ENCODE measurements at places on chromosomes 4 and X.
A peak's percentile ranks its signal among the peaks of the same experiment; 100 is the strongest.

- DNase-seq: peak; percentile 31
These were observed 42.1 kb upstream of the SPINK2 start for GRCh38 chr4:56863441-56864139.

- DNase-seq: no peak
These were observed 128.0 kb upstream of the ATOH1 start for GRCh38 chr4:93700571-93700970.

DNA sequence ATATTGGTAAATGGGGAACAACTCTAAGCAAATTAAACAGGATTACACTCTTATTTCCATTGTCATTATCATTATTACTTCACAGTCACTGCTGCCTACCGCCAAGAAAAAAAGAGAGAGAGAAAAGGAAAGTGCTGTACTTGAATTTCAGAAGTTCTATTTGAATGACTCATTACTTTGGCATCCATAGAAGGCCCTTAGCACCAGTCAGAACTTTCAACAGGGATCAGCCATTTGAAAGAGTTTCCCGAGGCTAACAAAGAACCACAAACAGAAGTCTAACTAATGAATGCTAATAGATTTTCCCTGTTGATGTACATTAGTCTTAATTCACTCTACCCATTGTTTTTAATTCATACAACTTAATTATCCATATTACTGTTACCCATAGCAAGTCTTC lies 116.3 kb downstream of the SHROOM4 start:
- DNase-seq: peak; percentile 83

DNA sequence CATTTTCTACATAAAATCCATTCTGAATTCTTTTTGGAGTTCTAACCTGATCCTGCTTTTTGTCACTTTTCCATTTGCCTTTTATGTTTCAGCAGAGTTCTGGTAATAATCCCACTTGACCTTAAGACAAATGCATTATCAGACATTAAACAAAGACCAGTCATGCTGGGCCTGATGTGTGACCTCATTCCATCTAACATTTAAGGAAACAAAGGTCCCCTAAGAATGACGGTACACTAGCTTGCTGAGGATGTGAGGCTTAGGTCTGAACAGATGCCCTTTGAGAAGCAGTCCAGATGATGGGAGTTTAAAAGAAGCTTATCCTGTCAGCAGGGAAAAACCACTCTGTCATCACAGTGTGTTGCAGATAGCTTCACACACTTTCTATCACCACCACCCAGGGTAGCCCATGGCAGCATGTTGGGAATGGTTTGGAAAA lies 38.1 kb upstream of the PDE5A start:
- DNase-seq: no peak

DNA sequence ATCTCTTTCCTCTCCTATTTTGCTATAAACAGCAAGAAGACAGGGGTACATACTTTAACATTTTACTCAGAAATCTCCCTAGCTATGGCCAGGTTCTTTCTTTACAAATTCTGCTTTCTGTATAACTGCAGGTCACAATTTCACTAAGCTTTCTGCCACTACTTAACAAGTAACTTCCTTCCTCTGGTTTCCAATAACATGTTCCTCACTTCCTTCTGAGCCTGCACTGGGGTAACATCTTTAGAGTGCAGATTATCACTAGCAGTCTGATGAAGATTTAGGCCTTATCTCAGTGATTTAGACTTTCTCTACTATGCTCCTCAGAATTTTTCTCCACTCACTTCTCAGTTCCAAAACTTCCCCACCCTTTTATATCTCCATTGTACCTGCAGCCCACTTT lies 1930.5 kb upstream of the AGA start:
- no peak for DNase-seq

DNA sequence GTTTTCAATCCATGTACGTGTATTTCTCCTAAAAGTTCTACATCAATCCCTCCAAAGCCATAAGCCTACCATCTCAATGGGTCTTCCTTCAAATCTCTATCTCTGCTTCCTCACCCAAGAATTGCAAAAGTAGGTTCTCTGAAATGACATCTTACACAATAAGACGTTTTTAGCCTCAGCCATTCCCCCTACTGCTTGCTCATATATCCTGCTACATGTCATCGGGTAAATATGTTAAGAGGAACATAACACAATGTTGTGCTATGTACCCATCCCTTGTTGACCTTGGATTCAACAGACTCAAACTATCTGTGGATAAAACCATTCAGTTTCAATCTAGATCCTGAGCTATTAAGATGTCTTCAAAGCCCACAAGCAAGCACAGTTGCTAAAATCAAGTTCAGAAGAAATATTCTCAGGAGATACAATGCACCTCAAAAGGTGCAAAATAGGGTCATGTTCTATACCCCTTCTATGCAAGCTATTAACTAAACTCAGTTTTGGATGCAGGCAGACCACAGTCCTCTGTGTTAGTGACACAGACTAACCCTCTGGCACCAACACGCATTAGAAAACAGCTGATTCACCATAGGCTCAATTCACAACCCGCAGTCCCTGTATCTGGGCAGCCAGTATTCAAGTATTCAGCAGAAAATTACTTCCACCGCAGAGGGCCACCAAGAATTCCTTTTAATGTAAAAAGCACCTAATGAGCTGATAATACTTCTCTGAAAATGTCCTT lies 56.8 kb downstream of the CD99L2 start:
- peak; percentile 11 for DNase-seq

DNA sequence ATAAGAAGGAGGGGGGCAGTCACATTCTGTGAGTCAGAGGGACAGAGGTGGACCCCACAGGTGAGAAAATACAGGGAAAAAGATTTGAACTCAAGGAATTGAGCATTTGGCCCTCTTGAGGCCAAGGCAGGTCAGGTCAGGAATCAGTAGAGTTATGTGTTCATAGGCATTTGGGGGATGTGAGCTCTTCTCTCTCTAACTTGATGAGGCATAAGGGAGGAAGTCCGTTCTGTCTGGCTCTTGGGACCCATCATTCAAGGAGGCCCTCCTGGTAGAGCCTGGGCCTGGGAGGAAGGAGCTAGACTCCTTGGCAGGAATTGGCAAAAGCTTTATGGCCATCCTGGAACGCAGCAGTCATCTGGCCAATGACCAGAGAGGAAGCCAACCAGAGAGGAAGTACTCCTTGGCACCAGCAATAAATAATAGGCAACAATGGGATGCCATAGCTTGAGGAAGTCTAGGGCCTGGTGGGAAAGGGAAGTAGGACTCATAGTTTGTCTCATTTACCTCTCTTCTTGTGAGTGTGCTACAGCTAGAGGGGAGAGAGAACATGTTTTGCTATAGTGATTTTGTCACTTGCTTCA lies 53.0 kb downstream of the MSN start:
- no peak for DNase-seq

DNA sequence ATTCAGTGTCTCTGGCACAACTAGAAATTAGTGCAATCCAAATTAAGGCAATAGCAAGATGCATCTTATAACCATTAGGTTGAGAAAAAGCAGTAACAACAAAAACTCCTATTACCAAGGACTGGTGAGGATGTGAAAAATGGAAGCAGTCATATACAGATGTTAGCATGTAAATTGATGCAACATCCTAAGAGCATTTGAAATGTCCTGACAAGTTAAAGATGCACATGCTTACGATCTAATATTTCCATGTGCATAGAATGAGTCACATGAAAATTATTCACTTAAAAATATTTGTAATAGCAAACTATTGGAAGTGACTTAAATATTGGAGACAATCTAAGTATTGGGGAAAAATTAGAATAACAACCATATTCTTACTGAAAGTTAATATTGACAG lies 163.0 kb downstream of the FAM13A start:
- peak; percentile 32 for DNase-seq

DNA sequence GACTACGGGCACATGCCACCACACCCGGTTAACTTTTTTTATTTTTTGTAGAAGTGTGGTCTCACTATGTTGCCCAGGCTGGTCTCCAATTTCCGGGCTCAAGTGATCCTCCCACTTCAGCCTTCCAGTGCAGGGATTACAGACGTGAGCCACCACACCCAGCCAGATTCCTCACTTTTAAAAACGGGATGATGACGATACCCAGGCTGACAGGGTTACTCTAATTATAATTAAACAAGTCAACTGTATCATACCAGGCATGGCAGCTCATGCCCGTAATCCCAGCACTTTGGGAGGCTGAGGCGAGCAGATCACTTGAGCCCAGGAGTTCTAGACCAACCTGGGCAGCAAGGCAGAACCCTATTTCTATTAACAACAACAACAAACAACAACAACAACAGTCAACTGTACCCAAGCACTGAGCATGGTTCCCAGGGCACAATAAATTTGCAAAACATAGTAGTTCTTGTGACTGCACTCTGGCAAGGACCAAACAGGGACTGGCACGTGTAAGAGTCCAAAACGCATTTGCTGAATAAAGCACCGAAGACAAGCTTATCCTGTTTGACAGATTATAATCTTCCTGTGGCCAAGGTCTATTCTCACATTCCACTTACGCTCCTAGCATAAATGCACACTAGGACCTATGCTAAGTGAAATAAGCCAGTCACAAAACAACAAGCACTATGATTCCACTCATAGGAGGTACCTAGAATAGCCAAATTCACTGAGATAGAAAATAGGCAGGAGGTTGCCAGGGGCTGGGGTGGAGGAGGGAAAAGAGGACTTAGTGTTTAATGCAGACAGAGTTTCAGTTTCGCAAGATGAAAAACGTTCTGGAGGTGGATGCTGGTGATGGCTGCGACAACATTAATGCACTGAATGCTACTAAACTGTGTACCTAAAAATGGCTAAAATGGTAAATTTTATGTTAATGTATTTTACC lies 77.5 kb downstream of the IRF2 start:
- no peak for DNase-seq

DNA sequence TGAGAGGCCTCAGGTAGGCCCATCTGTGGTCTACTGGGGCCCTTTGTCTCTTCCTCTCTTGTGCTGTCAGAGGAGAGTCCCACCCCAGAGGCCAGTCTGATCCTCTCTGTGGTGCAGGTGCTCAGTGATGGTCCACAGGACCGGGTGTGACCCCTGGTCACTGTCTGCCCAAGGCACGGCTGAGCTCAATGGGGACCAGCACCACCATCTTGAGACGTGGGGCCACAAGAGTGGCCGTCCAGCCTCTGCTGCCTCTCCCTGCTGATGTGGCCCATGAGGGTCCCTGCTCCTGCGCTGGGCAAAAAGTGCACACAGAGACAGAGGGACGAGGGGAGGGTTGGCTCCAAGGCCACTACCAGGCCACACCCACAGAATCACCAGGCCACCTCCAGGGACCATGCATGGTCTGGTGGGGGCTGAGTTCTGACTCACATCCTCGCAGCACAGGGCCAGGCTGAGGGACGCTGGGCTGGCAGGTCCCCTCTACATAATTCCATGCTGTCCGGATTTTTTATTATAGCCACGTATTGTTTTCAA lies 88.3 kb downstream of the FAM53A start:
- DNase-seq: no peak

DNA sequence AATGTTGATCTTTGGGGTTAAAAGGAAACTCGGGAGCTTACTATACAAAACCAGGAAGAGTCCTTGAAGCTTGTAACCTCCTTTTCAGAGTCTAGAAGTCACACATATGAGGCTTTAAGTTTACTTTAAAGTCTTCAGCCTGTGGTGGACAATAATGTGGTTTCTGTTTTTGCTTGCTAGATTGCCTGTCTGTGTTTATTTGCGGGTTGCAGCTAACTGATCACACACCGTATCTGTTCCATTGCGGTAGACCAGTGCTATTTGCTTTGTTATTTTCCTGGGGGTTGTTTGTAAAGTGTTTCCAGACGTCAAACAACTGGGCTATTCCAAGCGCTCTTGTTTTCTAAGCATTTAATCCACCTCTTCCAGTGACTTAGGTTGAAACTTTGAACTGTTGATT lies 143.0 kb upstream of the GYPA start:
- no peak for DNase-seq

GRCh38 chrX:118062817-118063615 lies 53.6 kb downstream of the KLHL13 start:
- DNase-seq: no peak

GRCh38 chr4:133969202-133969848 lies 232.3 kb downstream of the PABPC4L start:
- peak; percentile 67 for DNase-seq

- peak; percentile 19 for DNase-seq
These were observed 68.0 kb downstream of the LUZP4 start for GRCh38 chrX:115357326-115358120.

DNA sequence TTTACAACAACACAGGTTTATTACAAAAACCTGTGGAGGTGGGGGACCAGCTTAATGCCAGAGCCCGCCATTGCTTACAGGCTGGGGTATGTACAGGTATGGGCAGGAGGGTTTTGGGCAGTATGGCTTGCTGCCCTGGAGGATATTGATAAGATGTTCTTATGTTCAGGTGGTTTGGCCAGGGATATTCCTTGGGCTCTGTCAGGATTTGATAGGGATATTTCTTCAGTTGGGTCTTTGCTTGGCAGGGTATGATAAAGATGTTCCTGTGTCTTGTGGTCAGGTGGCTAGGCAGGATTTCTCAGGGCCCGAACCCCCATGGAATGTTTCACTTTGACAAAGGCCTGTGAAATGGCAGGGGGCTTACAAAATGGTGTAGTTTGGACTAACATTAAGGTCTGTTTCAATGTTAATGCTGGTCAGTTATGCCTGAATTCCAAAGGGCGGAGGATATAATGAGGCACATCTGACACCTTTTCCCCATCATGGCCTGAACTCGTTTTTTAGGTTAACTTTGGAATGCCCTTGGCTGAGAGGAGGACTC lies 3.1 kb downstream of the MGST2 start:
- no peak for DNase-seq

GRCh38 chrX:33379839-33380238 lies 168.5 kb upstream of the DMD start:
- DNase-seq: peak; percentile 1

- peak; percentile 4 for DNase-seq
These were observed 75.7 kb downstream of the CPEB2 start for GRCh38 chr4:15077969-15078368.

DNA sequence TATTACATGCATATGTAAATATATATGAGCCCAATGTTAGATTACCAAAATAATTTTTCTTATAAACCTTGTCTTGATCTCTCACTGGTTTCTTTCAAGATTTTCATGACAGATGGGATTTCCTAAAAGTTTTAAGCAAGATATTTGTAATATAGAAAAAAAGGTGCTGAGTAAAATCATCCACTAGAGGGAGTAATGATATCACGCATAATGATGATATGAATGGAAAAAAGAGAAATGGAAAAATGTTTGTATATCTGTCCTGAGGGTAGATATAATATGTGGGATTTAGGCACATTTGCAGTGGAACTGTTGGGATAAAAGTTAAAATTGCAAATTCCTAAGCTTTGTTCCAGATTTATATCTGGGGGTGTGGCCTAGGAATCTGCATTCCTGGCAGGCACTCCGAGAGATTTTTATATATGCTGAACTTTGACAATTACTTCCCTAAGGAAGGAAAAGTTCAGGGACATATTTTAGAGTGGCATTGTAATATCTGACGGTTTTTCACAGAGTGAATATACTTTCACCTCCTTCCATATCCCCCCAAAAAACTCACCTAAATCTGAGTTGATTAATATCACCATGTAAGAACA lies 60.5 kb downstream of the TMA16 start:
- DNase-seq: peak; percentile 14

Data from fibroblast of skin of right biceps (primary cell).